ENCODE measurements at places on chromosomes 7 and 10.

GRCh38 chr10:78955206-78955605 lies 113.6 kb upstream of the ZMIZ1 start:
- no peak for DNase-seq

- no peak for DNase-seq
Measured at GRCh38 chr10:6919077-6919476, 339.0 kb upstream of the PRKCQ start.

GRCh38 chr7:25171071-25171470 lies 46.0 kb upstream of the CYCS start:
- no peak for DNase-seq

GRCh38 chr10:23047201-23048050 lies 48.0 kb upstream of the MSRB2 start:
- no peak for DNase-seq

DNA sequence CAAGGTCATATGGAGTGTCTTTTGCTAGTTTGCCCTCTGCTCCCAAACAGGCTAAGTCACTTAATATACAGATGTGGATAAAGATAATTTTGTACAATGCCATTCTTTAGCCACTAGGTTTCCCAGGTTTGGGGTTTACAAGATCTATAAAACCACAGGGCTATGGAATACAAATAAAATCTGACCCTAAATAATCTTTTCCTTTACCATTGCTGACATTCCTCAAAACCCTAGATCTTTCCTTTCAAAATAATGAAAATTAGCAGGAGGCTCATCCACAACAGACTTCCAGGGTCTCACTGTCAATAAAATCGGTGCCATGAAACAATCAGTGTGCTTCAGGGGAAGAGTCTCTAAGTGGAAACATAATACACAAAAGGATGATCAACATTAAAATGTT lies 148.4 kb downstream of the CPEB3 start:
- DNase-seq, result no peak

GRCh38 chr10:91021901-91022300 lies 101.0 kb upstream of the ANKRD1 start:
- no peak for DNase-seq

DNA sequence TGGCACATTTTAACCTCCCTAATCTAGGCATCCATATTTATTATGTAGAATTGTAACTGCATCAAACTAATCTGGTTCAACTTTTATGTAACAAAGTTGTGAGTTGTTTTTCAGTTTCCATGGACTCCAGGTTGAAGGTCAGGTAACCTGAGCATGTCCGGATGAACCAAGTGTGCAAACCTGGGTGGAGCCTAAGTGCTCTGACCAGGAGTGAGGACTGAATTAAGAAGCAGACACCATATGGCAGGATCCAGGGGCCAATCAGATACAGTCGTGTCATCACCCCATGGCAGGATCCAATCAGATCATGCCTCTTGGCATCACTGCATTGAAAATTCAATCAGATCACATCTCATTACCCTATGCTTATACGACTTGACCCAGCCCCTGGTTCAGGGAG lies 41.2 kb upstream of the PHYHIPL start:
- no peak for DNase-seq

- DNase-seq, result peak; percentile 25
Measured at GRCh38 chr10:63166742-63167258, 33.7 kb downstream of the NRBF2 start.

DNA sequence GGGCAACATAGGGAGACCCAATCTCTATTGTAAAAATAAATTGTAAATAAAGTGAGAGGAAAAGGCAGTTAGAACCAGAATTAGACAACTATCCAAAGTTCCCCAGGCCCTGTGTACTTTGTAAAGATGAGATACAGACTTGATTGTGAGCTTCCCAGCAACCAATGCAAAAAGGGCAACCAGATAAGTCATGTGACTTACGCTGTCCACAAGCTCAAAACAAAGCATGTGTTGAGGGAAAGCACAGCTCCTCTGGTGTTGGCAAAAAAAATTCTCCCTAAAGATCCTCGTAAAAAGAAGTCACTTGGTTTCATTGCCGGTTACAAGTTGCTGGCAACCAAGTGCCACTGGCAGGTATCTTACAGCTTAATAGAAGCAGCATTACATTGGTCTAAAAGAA lies 154.0 kb downstream of the CUX1 start:
- no peak for DNase-seq

DNA sequence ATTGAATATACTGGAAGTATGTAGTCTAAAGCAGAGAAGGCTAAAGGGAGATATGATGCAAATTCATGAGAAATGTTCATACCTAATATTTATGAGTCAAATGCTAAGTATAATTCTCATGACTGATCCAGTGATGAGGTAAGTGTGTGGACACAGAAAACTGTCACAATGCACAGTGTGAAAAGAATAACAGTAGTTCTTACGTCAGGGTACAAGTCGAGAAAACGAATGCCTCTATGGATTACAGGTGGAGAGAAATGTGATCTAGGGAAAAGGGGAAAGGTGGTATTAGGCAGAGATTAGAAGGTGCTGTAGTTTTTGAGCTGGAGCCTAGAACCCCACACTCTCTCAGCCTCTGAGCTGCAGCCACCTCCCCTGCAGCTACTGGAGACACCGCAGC lies 542.0 kb downstream of the CNTNAP2 start:
- no peak for DNase-seq

DNA sequence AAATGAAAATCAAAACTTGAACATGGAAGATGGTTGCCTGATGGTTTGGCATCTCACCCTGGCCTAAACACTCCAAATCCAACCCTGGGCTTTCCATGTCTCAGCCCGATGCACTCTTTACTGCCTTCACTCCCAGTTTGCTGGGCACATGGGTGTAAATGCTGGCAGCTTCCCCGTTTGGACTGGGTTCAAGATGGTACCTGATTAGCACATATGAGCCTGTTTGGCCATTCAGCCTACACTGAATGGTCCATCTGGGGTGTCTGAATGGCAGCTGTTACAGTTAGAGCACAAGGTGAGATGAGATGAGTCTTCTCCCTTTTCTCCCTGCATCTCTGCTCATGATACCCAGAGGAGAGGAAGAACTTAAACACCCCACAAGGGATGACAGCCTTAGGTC lies 37.1 kb downstream of the ATXN7L1 start:
- no peak for DNase-seq

GRCh38 chr7:107463139-107464078 lies 6.4 kb upstream of the GPR22 start:
- DNase-seq, result peak; percentile 58

- no peak for DNase-seq
Measured at GRCh38 chr7:141220263-141220880, 146.5 kb downstream of the TMEM178B start.

DNA sequence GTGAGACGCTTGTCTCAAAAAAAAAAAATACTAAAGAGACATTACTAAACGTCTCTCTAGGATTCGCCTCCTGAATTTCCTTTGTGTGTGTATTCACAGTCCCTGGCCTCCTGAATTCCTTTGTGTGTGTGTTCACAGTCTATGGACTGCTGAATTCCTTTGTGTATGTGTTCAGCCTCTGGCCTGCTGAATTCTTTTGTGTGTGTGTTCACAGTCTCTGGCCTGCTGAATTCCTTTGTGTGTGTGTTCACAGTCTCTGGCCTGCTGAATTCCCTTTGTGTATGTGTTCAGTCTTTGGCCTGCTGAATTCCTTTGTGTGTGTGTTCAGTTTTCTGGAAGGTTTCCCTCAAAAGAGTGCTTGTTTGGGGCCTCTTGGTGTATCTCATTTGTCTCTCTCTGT lies 8.2 kb downstream of the BMS1 start:
- DNase-seq, result no peak

- DNase-seq, result no peak
Measured at GRCh38 chr7:66152371-66153191, 37.9 kb downstream of the CRCP start.

DNA sequence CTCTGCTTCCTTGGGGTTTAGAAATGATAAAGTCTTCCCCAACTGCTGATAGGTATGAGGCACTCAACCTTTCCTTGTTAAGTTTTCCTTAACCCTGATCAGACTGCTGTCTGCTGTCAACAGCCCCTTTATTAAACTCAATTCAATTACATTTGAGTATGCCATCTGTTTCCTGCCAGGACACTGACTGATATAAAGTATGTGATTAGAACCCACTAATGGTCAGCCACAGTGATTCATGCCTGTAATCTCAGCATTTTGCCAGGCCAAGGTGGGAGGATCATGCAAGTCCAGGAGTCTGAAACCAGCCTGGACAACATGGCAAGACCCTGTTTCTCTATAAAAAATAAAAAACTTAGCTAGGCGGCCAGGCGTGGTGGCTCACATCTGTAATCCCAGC lies 18.1 kb downstream of the BAZ1B start:
- DNase-seq, result no peak

- DNase-seq, result no peak
Measured at GRCh38 chr7:158751751-158752150, 47.1 kb upstream of the NCAPG2 start.

GRCh38 chr10:132575320-132576201 lies 38.0 kb downstream of the INPP5A start:
- no peak for DNase-seq

DNA sequence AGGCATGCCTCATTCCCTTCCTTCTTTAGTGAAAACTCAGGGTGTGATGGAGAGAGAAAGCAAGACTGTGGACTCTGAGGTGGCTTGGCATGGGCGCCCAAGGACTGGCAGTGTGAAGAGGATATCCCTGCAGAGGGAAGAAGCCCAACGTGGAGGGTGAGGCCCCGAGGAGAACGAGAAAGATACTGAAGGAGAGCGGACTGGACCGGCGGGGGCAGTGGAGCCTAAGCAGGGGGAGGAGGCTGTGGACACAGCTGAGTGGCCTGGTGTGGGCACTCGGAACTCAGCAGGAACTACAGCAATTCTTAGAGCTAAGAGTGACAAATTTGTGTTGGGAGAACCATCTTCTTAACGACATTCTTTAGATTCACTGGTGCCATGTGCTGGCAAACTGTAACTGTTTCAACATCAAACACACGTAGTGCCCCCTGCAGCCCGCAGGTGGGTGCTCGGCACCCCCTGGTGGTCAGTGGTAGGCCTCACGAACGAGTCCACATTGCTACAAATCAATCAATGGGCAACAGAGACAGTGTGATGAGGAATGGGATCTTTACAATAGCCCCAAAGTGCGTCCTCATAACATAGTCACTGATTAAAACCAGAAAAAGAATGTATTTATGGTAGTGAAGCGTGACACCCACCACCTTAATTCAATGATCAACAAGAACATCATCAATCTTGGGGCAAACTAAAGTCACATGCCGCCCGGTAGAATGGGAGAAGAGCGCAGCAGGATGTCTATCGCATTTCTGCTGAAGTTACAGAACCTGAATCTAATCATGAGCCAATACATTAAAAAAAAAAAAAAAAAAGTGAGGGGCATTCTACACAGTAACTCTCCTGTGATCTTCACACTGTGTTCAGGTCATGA lies 2.0 kb upstream of the SFTPA1 start:
- DNase-seq, result peak; percentile 36

- DNase-seq, result no peak
Measured at GRCh38 chr10:94174838-94175237, 181.1 kb downstream of the PLCE1 start.

DNA sequence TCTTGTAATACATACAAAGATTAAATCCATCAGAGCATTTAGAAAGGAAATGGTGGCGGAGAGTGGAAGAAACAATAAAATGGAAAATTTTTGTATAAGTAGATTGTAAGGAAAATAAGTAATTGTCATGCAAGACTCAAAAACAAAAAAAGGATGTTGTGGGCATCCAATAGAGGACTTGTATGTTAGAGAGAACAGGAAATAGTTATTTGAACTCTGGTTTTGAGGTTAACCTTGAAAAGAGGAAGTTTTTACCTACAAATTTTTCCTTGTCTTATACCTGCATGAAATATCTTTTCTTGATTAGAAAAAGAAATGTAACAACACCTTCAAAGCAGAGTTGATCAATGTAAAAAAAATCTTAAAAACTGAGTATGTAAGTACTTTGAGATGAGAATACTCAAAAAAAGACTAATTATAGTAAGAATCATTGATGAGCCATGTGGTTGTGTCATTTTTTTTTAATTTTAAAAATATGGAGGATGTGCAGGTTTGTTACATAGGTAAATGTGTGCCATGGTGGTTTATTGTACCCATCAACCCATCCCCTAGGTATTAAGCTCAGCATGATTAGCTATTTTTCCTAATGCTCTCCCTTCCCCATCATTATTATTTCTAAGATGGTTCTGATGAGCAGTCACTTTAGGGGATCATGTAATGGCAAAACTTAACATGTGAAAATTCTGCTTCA lies 11.9 kb downstream of the TMEM106B start:
- no peak for DNase-seq

GRCh38 chr10:3750006-3750816 lies 34.8 kb downstream of the KLF6 start:
- no peak for DNase-seq

DNA sequence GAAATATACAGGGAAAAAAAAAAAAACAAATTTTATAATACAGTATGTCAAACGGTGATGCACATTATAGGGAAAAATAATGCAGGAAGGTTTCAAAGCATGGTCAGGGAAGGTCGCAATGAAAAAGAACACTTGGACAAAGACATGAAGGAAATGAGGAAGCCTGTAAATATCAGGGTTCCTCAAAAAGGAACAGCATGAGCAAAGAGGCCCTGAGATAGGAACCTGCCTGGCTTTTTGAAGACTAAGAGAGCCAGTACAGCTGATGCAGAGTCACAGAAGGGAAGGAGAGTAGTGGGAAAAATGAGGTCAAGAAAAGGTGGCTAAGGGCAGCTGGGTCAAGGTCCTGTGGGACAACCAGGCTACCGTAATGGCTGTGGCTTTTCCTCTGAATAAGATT lies 1.9 kb downstream of the VPS41 start:
- no peak for DNase-seq

DNA sequence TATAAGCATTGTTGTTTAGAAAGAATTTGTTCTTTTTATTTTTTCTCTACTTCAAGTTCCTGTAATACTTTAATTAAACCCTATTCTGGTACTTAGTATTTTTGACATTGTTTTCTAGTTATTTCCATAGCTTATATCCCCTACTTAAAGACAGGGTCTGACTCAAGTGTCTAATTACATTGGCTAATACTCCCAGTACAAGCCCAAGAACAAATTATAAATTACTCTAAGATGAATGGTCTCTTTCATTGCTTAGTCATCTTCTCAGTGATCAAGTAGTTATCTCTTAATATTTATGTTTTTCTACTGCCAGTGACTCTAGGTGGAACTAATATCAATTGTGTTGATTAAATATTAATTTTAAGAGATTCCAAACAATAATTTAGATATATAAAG lies 21.6 kb downstream of the AHR start:
- DNase-seq, result no peak

DNA sequence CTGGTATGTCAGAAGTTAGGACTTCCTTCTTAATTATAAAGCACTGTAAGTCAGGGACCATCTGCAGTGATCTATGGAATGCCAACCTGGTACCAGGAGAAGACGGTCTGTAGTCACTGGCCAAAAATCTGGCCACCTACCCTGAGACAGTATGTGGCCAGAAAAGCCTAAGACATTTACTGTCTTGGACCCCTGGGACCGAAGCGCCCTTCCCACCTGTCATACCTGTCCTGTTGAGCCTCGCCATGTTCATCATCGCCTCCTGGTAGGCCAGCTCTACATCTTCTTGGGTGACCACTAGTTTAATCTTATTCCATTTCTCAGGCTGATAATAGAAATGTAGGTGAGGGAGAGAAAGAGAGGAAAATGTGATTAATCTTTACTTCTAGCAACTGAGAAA lies 20.0 kb downstream of the SEPHS1 start:
- DNase-seq, result no peak

- DNase-seq, result no peak
Measured at GRCh38 chr10:104835422-104835821, 194.3 kb downstream of the SORCS3 start.

Measured in CD4-positive, alpha-beta T cell treated with Interleukin-6 for 4 hours (primary cell).